ENCODE measurements at places on chromosomes 2 and 18. TPM values are rescaled to one million over a fixed set of nuclear protein-coding genes. Genes with fewer than 3 reads are reported as not detected.

Gene TPGS2
- total RNA-seq = 145 TPM

Gene TDRD15
- total RNA-seq = under 0.01 TPM

Gene CNRIP1
- 80.5 TPM for total RNA-seq

Gene C2orf76
- total RNA-seq = 14.5 TPM

Gene SKOR2
- total RNA-seq = 0.23 TPM

Gene KANSL3
- 33.7 TPM for total RNA-seq

Gene CDKL4
- 13.4 TPM for total RNA-seq

Gene RTP5
- total RNA-seq = 13.8 TPM

Gene COL3A1
- total RNA-seq = 109 TPM

Gene MRPL53
- 15.0 TPM for total RNA-seq

Gene SKA1
- 5.5 TPM for total RNA-seq

Gene PCARE
- 0.23 TPM for total RNA-seq

Gene USP40
- 15.9 TPM for total RNA-seq

Gene IL1F10
- not detected for total RNA-seq

Gene E2F6
- 14.1 TPM for total RNA-seq

Gene IGFBP5
- 59.3 TPM for total RNA-seq

Gene ZSWIM2
- 0.23 TPM for total RNA-seq

Gene C2orf15
- total RNA-seq = 17.5 TPM

Gene IL18R1
- total RNA-seq = 0.46 TPM

Gene GKN1
- total RNA-seq = not detected

Gene LYPD6
- total RNA-seq = 20.5 TPM

Gene AQP4
- total RNA-seq = 549 TPM

Gene RSAD2
- total RNA-seq = 3.2 TPM

Gene GALM
- total RNA-seq = 5.5 TPM

Gene APCDD1
- total RNA-seq = 26.8 TPM

Gene KIAA2012
- 2.5 TPM for total RNA-seq

Gene SERPINB10
- total RNA-seq = 0.46 TPM

Gene RIT2
- total RNA-seq = 59.3 TPM

Gene CD226
- total RNA-seq = 1.8 TPM

Gene HOXD8
- not detected for total RNA-seq

Gene IL37
- not detected for total RNA-seq

Gene PSMD14
- 72.7 TPM for total RNA-seq

Gene CYS1
- 1.2 TPM for total RNA-seq

Gene POTEJ
- total RNA-seq = 0.46 TPM

Gene SCN1A
- total RNA-seq = 61.8 TPM

Gene SERPINB11
- total RNA-seq = not detected

Measured in diencephalon (tissue), 1 donor.